Fibroblast of skin of back (primary cell): ENCODE measurements at places on chromosomes 7 and 10.

DNA sequence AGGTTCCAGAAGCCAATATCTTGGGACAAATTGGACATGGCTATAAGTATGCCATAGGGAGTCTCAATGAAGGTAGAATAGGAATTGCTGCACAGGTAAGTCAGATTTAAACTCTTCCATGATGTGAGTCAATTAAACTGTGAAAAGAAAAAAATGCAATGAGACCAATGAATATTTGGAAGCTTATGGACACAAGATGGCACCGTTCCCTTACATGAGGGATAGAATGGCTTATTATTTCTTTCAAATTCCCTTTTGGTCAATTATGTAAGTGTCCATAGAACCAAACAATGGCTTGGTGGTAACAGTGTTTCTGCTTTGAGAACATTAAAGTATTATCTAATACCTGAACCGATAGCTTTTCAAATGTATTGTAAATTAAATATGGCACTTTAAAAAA, 35.6 kb downstream of the ACADSB start:
- peak; percentile 2 for DNase-seq

DNA sequence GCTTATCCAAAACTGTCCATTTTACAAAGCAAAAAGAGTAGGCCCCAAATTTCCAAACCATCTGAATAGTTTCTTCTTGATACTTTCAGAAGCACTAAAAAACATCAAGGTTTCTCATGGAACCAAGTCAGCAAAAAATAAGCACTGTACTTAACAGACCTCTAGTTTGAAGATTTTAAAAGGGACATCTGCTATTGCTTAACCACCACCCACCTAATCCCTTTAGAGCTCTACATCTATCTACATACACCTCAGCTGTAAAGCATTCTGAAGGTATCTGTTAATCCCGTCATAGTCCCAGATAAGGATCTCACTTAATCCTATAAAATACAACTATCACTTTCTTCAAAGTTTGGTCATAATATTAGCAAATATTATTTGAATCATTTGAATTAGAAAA, 72.3 kb downstream of the HIBADH start:
- no peak for DNase-seq

- no peak for DNase-seq
These were observed 169.9 kb upstream of the PPP2R2D start for GRCh38 chr10:131730771-131731497.

DNA sequence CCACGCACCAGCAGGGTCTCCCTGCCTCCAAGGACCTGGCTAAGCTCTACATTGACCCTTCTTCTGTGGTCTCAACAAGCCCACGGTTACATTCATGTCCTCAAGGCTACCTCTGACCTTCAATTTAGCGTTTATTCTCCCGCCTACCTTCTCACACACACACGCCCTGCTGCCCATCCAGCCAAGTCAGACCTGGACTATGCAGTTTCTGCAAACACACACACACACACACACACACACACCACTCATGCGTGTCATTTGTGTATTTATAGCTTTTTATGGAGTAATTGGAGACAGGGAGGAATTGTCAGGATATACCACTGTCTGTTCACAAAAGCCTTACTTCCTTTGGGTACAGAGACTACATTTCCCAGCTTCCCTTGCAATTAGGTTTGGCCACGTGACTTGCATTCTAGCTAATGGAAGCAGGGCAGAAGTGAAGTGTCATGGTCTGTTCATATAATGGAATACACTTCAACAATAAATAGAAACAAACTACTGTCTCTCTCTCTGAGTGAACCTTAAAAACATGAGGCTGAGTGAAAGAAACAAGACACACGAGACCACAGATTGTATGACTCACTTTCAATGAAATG, 53.8 kb upstream of the CPXM2 start:
- peak; percentile 62 for DNase-seq

- no peak for DNase-seq
These were observed 10.7 kb downstream of the FGL2 start for GRCh38 chr7:77188731-77189437.

DNA sequence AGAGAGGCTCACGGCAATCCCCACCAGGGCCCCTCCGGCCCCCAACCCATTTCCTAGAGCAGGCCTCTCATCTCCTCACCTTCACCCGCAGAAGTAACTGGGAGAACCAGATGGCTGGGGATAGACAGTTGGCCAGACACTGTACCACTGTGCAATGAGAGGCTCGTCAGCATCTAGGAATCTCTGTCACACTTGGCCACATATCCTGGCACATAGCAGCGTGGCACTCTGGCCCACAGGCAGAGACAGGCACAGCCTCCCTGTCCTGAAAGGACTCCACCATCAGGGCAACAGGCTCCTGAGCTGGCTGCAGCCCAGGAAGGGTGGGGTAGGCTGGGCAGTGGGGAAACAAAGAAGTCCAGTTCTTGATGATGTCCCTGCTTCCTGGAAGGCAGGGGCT, 45.8 kb downstream of the C10orf143 start:
- DNase-seq, result no peak

DNA sequence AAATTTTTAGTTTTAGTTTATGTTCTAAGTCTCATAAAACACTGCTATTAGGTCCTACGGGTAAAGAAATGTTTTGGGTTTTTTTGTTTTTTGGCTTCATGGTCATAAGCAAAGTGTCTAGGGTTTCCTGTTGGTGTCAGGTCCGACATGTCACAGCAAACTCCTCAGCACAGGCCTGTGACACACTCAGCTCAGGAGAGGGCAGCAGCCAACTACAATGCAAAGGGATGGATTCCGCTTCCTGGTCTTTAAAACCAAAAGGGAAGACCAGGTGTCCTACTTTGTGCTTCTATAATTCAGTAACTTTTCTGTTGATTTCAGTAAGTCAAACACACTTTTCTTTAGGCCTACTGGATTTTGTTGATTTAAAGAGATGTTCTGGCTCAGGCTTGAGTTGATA, 83.8 kb upstream of the MACROH2A2 start:
- DNase-seq, result peak; percentile 27
